CD4-positive, alpha-beta T cell treated with Interleukin-10 for 1 hour (primary cell): ENCODE measurements at places on chromosomes 16 and 17.

GRCh38 chr16:5072334-5073278 lies 963 bp downstream of the ALG1 start:
- no peak for DNase-seq

GRCh38 chr16:79673635-79674034 lies 73.1 kb upstream of the MAF start:
- DNase-seq = no peak

- DNase-seq = no peak
These were observed 170.5 kb downstream of the MRTFB start for GRCh38 chr16:14241631-14242030.

DNA sequence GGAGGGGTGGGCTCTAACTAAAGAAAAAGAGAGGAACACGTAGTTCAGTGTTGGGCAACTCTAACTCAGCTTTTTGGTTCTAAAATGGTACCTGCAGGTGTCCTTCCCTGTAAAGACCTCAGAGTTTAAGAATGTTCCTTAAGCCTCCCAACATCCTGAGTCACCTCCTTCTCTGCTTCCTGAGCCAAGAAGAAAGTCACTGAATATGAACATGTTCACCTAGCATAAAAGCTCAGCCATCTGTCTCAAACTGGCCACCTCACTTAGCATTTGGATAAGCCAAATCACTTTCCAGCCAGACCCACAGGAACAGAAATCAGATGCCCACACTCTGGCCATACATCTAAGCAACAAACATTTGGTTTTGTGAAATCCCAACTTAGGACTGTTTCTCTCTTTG lies 3.7 kb downstream of the TMEM98 start:
- DNase-seq = no peak

- DNase-seq = no peak
These were observed 106.7 kb downstream of the TTC19 start for GRCh38 chr17:16106161-16106891.

DNA sequence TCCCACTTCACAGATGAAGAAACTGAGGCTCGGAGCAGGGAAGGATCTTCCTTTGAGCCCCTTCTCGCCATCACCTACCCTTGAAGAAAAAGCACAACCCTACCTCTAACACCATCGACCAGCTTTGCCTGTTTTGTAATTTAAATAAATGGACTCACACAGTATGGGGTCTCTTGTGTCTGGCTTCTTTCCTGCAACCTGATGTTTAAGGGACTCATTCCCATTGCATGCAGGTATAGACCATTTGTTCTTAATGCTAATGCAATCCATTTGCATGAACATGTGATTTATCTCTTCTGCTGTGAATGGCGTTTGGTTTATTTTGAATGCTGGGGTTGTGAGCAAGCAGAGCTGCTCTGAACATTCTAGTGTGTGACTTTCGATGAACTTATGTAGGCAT lies 150.8 kb upstream of the FOXF1 start:
- no peak for DNase-seq

DNA sequence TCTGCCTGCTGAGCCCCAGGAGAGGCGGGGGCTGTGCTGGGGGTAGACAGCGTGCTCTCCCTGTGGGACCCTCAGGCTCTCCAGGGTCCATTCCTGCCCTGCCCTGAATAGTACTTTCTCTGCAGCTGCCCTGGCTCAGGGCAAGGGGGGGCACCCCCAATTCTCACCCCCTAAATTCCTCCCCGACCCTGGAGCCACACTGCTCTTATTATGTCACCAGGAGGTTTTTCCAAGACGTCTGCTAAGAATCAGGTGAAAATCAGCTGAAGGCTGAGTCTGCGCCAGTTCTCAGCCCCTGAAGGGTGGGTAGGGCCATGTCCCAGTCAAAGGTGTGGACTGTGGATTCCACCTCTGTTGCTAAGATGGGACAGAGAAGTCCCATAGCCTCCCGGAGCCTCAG lies 49.9 kb upstream of the MAP3K14 start:
- DNase-seq = no peak

GRCh38 chr17:2179615-2180295 lies 123.8 kb downstream of the SMG6 start:
- DNase-seq = no peak

GRCh38 chr17:4048218-4048617 lies 84.0 kb upstream of the ATP2A3 start:
- DNase-seq = no peak
